Fibroblast of lung (primary cell): ENCODE measurements at places on chromosomes 6 and 20.

DNA sequence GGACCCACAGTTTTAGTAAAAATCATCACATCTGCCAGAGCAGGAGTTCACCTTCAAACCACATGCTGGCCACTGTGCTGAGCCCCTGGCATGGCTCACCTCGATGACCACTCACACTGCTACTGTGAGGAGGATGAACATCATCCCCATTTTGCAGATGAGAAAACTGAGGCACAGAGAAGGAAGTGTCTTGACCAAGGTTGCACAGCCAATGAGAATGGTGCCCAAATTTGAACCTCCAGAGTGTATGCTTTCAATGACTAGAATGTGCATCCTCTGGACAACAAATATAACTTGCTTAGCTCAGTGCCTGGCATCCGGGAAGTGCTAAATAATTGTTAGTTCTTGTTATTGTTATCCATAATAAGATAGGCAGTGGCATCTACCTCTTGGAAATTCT, 37.2 kb upstream of the FAM83D start:
- no peak for DNase-seq

GRCh38 chr6:138231381-138231886, 13.1 kb upstream of the PBOV1 start:
- DNase-seq: no peak

DNA sequence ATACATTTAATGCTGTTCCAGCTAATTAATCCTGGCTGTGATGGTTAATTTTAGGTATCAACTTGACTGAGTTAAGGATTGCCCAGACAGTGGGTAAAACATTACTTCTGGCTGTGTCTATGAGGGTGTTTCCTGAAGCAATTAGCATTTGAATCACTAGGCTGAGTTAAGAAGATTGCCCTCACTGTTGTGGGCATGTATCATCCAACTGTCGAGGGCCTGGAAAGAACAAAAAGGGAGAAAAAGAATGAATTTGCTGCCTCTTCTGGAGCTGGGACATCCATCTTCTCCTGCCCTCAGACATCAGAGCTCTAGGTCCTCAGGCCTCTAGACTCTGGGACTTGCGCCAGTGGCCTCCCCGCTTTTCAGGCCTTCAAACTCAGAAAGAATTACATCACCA, 34.3 kb downstream of the SDHAF4 start:
- DNase-seq: no peak

- DNase-seq: no peak
Observed at GRCh38 chr6:12818324-12818723, 101.8 kb downstream of the PHACTR1 start.

DNA sequence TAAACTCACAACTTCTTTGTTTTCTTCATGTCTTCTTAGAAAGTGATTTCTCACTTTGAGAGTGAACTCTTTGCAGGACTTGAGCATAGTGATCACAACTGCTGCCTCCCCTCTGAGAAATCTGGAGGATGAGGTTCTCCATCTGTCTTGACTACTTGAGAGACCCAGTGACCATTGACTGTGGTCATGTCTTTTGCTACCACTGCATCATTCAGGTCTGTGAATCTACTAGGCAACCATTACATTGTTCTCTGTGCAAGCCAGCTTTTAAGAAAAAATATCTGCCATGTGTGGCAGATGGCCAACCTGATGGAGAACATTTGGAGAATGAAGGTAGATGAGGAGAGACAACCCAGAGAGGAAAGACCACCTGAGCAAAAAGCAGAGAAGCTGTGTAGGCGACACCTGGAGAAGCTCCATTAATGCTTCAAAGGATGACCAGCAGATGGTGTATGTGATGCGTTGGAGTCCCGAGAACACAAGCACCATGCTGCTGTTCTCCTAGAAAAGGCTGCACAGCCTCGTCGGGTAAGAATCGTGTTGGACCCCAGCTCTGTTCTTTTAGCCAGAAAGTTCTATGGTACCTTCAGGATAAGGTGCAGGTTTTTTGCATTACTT, 25.1 kb upstream of the TRIM26 start:
- peak; percentile 28 for DNase-seq

GRCh38 chr6:36586606-36587005, 7.6 kb upstream of the SRSF3 start:
- DNase-seq: no peak
